ENCODE measurements at places on chromosomes 3 and 15.

DNA sequence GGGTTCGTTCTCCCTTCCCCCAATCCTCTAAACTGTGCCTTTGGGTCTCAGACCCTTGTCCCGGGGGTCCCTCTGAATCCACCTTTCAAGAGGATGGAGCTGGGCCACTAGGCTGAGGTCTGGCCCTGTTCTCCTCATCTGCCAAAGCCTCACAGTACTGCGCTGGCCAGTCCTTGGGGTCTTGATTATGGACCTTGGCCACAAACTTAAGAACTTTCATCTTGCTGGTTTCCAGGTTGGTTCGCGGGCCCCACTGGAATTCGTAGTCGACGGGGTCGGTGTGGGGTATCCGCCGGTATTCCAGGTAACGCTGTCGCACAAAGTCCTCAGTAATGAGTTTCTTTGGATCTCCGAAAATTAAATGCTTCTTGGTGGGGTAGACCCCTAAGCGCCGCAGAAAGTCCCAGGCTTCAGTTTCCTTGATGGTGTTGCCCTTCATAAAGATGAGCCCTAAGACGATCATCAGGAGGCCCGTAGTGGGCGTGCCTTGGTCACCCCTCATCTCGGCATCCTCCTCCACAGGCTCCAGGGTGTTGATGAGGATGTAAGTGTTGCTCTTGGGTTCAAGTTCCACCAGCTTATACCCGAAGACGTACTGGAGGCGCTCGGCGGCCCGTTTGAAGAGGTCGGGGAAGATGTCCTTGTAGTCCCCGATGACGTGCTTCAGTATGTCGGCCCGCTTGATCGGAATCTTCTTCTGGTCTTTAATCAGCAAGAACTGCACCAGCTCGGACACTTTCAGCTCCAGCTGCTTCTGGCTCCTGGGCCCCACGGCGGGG lies 727 bp downstream of the NSMCE3 start:
- DNase-seq, result peak; percentile 15

DNA sequence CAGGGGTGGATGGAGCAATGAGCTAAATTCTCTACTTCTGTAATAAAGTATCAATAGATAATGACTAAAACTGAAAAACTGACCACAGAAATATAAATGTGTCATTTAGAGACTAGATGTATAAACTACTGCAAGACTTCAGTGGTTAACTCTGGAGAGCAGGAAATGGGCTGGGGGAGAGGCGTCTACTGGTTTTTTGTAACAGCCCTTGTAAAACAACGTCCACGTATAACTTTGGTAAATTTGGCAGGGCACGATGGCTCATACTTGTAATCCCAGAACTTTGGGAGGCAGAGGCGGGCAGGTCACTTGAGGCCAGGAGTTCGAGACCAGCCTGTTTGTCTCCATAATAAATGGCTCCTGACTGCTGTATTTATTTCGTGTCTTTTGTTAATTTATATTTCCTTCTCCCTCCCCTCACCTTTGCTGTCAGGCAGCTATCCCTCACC lies 12.5 kb downstream of the RAB27A start:
- DNase-seq, result no peak

DNA sequence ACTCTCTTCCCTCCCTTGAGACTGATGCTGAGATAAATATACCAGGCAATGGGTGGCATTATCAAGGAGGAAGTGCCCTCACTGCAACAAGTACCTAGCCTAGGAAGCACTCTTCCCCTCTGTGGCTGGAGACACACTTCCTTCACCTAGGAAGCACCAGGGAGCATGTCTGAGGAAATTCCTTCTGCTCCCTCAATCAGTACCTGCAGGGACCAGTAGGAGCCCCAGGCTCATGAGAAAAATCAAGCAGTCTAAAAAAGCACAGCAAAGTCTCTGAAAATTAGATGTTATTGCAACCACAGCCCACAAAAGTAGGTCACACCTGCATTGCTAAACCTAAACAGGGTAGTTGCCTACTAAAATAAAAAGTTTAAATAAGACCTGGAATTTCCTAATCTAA lies 78.2 kb upstream of the TRPM1 start:
- no peak for DNase-seq

- DNase-seq, result no peak
These were observed 503.5 kb downstream of the EDEM1 start for GRCh38 chr3:5690904-5691532.

- no peak for DNase-seq
These were observed 94.8 kb downstream of the ABHD5 start for GRCh38 chr3:43785551-43785950.

- no peak for DNase-seq
These were observed 274.7 kb upstream of the CTNNB1 start for GRCh38 chr3:40924559-40925141.

DNA sequence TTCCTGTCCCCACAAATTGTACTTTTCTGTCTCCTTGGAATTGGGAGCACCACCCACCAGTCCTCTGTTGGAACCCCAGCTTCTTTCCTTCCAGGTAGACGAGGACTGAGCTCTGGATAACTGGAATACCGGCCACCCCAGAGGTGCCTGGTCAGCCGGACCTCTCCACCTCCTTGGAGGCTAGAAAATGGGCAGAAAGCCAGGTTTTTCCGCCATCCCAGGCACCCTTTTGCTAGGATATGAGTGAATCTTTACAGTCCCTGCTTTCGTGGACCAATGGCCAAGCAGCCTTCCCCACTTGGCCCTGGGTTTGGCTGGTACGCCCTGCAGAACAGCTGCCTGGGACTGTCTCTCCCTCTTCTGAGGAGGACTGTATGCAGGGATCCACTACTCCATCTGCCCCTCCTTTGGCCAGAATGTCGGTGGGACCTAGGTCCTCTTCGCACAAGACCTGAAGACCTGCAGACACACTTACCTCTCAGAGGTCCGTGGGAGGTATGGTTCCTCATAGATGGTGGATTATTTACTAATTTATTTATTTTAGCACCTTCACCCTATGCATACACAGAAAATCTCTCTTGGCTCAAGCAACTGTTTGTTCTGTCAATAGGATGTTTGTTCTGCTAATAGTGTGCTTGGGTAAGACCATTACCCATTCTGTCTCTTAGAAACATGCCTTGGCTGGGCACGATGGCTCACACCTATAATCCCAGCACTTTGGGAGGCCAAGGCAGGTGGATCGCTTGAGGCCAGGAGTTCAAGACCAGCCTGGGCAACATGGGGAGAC lies 8.6 kb upstream of the CHAC1 start:
- no peak for DNase-seq

GRCh38 chr3:50316657-50317242 lies 5.8 kb downstream of the HYAL2 start:
- DNase-seq, result no peak

GRCh38 chr3:188294823-188295487 lies 141.0 kb downstream of the LPP start:
- DNase-seq, result peak; percentile 81

- DNase-seq, result no peak
These were observed 33.2 kb downstream of the GOLGA8S start for GRCh38 chr15:23387621-23388190.

- no peak for DNase-seq
These were observed 15.5 kb downstream of the SPTBN5 start for GRCh38 chr15:41878355-41878699.

GRCh38 chr3:112897791-112898190 lies 51.1 kb upstream of the CD200R1L start:
- DNase-seq, result no peak

All from HS-5 (cell line).